NCI-H187 (cell line): ENCODE measurements at places on chromosomes 1 and 21.

DNA sequence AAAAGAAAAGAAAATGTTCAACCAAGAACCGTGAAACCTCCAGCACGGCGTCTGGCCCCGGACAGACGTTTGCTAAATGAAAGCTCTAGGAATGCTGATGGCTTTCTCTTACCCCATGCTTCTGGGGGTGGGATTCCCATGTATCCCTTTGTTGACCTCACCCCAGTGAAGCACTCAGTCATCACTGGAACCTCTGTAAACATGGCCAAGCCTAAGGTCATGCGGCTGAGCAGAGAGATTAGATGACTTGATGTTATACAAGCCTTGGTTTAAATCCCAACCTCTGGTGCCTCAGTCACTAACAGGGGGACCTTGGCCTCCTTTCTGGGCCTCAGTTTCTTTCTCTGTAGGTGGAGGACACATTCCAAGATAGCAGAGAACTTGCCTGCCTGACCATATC lies 2.8 kb upstream of the MYOM3 start:
- DNase-seq = no peak

GRCh38 chr1:77230051-77230450 lies 10.8 kb upstream of the PIGK start:
- no peak for DNase-seq

DNA sequence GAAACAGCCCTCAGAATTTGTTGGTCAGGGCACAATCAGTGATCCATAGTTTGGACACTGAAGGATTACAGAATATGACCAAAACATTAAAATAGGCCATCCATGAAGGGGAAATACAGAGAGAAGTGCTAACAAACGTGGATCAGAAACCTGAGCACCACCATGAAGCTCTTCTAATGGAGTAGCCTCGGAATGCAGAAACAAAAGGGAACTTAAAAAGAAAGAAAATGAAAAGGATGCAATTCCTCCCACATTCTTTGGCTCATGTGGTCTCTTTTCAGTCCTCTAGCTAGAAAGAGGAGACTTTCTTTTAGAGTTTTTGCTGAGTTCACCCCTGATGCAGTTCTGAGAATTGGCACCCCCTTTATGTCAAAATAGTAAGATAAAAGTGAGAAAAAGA lies 989.8 kb upstream of the B3GALT2 start:
- no peak for DNase-seq

- DNase-seq = no peak
These were observed 90.7 kb downstream of the SYT2 start for GRCh38 chr1:202619505-202619904.

- no peak for DNase-seq
These were observed 226.3 kb downstream of the SETD4 start for GRCh38 chr21:35833991-35834390.

DNA sequence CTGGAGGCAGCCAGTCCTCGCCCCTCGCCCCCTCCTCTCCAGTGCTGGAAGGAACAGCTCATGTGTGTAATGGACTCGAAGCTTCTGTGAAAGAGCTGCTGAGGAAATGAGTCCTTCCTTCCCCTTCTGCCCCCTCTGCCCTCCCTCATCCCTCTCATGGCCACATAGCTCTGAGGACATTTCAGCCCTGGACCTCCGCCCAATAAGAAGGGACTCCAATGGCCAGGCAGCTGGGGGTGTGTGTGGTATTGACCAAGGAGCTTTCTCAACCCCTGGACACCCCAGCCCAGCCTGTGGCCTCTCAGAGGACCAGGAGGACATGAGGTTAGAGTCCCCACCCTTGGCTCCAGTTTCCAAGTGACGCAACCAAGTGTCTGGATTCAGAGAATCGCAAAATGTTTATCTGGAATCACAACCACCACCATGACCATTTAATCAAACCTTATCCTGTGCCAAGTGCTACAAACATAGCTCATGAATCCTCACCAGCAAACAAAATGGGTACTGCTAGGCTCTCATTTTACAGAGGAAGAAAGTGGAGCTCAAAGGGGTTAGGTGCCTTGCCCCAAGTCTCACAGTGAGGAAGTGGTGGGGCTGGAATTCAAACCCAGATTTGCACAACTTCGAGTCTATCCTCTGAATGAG lies 47.8 kb upstream of the ECE1 start:
- DNase-seq = no peak

DNA sequence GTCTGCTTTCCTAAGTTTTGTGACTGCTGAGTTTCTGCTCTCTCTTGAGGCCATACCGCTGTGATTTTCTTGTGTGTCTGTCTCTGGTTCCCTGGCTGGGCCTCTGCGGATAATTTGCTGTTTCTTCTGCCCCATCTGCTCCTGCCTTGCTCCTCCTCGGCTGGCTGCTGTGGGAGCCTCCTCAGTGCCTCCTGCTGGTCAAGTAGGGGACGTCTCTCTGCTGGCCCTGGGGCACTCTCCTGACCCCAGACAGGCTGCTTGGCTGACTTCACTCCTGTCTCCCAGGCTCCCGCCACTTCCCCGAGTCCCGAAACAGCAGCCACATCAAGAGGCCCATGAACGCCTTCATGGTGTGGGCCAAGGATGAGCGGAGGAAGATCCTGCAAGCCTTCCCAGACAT lies 28.5 kb downstream of the ETNK2 start:
- DNase-seq = no peak

GRCh38 chr1:185442050-185442449 lies 125.0 kb upstream of the IVNS1ABP start:
- DNase-seq = no peak

DNA sequence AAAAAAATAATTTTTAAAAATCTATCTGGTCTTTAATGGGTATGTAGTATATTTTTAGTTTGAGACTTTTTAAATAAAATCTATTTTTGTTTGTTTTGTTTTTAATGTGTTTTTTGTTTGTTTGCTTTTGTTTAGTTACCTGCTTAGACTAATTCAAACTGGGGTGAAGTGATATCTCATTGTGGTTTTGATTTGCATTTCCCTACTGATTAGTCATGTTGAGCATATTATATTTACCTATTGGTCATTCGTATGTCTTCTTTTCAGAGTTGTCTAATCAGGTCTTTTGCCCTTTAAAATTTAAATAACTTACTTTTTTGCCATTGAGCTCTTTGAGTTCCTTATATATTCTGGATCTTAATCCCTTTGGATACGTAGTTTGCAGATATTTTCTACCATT lies 20.3 kb downstream of the CD1B start:
- DNase-seq = no peak

DNA sequence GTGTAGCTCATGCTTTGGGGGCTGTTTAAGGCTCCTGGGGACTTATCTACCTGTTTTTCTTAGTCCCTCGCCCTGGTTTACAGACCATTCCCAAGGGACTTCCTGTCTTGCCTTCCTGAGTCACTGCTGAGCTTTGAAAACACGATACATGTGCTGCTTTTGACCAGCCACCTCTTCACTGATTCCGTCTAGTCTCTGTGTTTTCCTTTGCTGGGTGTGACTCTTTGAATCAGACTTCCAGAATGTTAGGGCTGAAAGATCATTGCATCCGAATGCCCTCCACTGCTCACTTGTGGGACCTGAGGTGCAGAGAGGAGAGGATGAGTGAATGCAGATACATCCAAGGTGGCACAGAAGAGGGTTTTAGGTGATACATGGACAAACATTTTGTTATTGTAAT lies 35.4 kb upstream of the CITED4 start:
- no peak for DNase-seq

DNA sequence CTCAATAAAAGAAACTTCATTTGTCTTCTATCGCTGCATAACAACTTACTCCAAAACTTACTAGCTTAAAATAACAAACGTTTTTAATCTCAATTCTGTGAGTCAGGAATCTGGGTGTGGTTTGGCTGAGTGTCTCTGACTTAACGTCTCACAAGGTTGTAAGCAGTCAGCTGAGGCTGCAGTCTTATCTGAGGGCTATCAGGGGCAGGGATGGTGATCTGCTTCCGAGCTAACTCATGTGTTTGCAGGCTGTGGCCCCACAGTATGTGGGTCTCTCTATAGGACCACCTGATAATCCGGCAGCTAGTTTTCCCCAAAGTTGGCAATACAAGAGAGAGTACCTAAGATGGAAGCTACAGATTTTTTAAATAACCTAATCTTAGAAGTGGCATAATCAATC lies 234.2 kb upstream of the FGGY start:
- DNase-seq = no peak

DNA sequence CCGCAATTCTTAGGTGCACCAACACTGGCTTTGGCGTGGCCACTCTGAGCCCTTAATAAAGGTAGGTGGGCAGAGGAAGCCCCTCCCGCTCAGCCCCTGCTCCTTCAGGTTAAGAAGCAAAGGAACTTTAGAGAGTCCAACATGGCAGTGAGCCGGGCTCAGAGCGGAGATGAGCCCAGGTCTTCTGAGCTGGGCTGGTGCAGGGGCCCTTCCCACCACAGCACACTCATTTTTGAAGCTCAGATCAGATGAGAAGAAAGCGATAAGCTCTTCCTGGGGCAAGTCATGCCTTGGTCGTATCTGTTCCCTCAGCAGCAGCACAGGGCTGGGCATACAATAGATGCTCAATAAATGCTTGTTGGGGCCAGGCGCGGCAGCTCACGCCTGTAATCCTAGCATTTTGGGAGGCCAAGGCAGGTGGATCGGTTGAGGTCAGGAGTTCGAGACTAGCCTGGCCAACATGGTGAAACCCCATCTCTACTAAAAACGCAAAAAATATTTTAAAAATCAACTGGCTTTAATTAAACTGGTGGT lies 51.1 kb upstream of the TARDBP start:
- no peak for DNase-seq

DNA sequence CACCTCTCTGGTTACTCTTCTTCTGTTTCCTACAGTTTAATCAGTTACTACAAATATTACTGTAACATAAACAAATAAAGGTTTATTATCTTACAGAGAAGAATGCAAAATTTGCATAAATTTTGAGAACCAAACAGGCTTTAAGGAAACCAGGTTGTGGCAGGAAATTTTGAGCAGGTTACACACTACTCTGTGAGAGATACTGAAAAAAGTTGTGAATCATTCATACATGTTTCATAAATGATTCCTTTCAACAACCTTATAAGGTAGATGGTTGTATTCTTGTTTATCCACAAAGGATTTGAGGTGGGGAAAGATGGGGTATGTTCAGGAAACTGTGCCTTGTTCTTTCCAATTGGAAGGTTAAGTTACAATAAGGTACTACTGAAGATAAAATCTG lies 58.6 kb downstream of the MAST2 start:
- no peak for DNase-seq

- no peak for DNase-seq
These were observed 39.7 kb downstream of the CAPZB start for GRCh38 chr1:19445417-19446342.

DNA sequence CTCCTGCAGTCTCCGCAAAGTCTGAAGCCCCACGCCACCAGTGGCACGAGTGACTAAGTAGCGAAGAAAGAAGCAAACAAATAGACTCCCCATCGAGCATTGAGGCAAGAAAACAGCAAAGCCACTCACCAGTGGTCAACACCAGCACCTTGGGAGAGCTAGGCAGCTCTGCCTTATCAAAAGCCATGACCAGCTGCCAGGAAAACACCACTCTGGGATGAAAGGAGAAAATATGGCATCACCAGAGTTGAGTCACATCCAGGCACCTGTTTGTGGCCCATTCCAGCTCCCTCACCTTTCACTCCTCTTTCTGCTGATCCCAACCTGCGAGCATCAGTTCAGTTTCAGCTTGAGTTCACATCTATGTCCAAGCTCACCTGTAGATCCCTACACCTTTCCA lies 17.2 kb downstream of the PDZK1 start:
- DNase-seq = no peak

DNA sequence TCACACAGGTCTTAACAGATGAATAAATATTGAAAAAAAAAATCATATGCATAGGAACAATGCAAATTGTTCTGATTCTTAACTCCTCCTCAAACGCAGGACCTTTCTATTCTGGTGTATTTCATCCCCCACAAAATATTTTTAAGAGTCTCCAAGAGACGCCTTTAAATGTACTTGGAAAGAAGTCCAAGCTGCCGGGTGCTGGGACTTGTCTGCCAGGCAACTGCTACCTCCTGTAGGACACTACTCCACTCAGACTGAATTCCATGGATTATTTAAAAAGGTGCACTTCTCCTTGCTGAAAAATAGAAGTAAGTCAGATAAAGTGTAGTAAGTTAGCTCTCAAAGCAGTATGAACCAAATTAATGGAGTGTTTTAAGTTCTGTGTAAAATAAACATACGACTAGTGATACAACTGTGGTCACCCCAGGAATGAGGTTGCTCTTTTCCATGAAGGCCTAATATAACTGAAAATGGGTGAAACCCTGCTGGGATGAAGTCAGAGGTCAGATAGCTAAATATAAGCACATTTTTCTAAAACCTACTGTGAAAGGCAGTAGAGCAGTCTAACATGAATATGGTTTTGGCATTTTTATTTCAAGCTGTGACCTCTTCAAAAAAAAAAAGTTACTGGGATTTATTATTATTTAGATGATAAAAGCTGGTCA lies 189.2 kb upstream of the PBX1 start:
- DNase-seq = no peak

GRCh38 chr1:17575797-17576518 lies 36.5 kb downstream of the ARHGEF10L start:
- DNase-seq = no peak

DNA sequence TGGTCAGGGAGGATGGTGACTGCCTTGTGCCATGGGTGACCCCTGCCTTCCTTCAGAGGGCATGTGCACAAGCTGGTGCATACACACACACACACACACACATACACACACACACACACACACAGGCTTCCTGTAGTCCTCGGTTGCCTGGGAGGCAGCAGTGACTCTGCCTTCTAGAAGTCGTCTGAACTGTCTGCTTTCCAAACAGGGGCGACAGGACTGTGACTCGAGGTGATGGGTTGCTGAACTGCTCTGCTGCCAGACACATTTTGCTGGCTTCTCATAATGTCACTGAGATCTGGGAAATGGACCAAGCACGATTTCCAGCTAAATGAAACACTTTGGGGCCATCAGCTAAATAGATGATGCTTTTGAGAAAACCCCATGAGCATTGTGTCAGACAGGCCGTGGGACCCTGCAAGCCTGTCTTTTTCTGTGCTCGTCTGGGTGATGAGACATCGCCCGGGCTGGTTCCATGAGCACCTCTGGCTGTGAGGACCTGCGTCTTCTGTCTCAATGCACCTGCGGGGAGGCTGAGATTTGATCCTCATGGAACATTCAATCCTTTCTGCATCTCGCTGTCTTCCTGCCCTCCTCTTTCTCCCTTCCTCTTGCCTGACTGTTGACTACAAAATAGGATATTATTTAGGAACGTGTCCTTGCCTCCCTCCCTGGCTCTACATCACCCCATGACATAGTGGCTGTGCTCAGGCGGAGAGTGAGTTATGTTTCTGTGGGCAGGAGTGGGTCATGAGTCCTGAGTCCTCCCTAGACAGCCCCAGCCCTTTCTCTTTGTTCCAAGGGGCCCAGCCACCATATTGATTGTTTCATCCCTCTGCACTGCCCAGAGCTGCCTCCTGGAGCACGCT lies 436.8 kb downstream of the CAMTA1 start:
- no peak for DNase-seq

- no peak for DNase-seq
These were observed 52.2 kb downstream of the PLA2G4A start for GRCh38 chr1:186880982-186881381.

DNA sequence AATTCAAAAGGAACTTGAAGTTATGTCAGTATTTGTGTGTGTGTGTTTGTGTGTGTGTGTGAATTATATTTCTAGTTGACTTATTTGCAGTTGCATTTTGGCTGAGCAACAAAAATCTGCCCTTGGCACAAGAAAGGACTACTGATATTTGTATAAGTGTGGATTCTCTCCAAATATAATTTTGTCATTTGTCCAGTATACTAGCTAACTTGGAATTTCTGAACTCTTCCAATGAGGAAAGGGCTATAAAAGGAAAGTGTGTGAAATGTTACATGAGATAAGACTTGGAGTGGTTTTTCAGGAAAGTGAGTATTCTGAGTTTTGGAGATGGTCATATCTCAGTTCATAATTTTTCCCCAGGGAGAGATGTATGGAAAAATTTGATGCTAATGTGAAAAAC lies 1384.1 kb upstream of the B3GALT2 start:
- no peak for DNase-seq

- DNase-seq = no peak
These were observed 1.0 kb downstream of the PLEKHG5 start for GRCh38 chr1:6490181-6491080.
